ENCODE measurements at places on chromosomes 2 and 18.

DNA sequence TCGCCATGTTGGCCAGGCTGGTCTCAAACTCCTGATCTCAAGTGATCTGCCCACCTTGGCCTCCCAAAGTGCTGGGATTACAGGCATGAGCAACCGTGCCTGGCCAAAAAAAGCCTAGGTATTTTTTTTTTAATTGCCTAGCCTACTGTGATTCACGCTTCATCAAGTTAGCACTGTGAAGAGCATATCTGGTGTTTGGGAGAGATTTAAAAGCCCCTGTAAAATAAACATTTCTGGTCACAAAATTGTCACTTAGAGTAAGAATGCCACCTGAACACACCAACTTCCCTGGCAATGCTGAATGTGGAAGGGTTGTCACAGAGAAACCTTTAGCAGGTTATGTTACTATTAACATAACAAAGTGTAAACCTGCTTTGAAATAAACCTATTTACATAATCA, 39.7 kb upstream of the CHAC2 start:
- no peak for DNase-seq

GRCh38 chr18:61475931-61476330, 142.7 kb downstream of the CDH20 start:
- DNase-seq, result no peak

DNA sequence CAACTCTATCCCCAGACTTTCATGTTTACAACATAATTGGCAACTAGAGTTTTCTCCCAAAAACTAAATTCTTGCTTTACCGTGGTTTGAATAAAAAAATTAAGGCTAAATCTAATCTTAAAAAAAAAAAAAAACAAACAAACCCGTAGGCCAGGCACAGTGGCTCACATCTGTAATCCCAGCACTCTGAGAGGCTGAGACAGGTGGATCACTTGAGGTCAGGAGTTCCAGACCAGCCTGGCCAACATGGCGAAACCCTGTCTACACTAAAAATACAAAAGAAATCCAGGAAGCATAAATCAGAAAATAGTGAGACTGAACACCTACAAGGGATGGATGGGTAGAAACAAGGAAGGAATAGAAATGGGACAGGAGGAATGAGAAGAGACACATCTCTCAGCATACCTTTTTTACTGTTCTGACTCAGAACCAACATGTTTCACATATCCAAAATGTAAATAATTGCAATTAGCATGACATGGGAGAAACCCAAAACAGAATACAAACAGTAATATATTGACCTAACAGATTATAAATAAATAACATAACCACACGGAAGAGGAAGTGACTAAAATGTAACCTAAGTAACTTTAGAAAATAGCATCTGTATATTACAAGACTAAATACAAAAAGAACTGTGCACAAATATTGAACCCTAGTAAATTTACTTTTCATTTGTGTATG, 17.5 kb downstream of the MGAT4A start:
- no peak for DNase-seq

- peak; percentile 37 for DNase-seq
Measured at GRCh38 chr2:96730212-96730611, 9.7 kb downstream of the LMAN2L start.

GRCh38 chr2:179428649-179429048, 164.0 kb upstream of the SESTD1 start:
- no peak for DNase-seq

DNA sequence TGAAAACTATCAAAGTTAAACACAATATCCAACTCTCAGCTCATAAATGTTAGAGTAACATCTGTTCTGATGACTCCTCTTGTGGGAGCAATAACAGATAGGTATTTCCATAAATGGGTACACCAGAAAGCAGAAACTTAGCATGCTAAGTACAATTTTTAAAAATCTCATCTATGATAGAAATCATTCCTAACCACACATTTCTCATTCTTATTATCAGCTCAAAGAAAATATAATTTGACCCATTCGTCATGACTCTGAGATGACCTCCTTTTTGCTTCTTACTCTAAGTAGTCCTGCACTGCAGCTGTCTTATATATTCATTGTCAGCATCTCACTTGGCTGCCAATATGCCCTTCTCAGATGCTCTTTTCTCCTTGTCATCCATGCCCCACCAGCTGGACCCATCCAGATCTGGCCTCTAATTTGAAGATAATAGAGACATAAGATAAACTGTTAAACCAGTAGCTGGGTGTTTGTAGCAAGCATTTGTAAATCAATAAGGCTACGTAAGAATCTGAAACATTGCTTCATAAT, 298.3 kb downstream of the KCNS3 start:
- DNase-seq, result no peak
